NCI-H2107 (cell line): ENCODE measurements at places on chromosomes 12 and 14.

- DNase-seq = no peak
These were observed 453.7 kb downstream of the RPL10L start for GRCh38 chr14:46197856-46198255.

DNA sequence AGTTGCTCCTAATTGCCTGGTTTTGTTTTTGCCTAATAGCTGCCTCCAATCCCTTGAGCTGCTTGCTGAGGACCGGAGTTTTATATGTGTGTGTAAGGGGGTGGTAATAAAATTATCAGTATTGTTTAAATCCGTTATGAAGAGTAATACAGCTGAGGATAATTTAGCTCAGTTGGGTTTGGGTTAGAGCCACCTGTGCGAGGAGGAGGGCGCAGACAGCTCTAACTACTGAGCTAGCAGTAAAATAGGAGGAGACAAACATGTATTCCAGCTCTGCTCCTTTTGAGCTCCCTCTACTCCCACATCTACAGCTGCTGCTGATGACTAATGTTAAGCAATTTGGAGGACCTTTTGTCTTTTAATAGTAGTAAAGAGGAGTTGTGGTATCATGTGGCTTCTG is 61.5 kb downstream of the SPATS2 start:
- DNase-seq = no peak

GRCh38 chr12:116687888-116688287 is 50.0 kb downstream of the SPRING1 start:
- DNase-seq = no peak

DNA sequence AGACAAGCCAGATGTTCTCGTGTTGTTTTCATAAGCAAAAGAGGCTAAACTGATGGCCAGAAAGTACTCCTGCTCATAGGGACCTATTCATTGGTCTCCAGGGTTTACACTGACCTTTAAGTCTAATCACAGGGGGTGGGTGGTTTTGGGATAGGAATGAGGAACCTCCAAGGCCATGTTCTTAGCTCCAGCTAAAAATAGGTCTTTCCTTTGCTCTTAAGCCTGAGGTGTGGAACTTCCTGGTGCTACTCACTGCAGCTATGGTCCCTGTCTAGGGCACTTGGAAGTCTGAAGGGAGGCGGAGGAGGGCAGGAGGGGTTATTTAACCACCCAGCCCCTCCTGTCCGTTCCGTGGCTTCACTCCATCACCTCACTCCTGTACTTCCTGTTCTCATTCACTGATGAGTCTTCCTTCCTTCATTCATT is 18.6 kb downstream of the GPRC5A start:
- DNase-seq = no peak

DNA sequence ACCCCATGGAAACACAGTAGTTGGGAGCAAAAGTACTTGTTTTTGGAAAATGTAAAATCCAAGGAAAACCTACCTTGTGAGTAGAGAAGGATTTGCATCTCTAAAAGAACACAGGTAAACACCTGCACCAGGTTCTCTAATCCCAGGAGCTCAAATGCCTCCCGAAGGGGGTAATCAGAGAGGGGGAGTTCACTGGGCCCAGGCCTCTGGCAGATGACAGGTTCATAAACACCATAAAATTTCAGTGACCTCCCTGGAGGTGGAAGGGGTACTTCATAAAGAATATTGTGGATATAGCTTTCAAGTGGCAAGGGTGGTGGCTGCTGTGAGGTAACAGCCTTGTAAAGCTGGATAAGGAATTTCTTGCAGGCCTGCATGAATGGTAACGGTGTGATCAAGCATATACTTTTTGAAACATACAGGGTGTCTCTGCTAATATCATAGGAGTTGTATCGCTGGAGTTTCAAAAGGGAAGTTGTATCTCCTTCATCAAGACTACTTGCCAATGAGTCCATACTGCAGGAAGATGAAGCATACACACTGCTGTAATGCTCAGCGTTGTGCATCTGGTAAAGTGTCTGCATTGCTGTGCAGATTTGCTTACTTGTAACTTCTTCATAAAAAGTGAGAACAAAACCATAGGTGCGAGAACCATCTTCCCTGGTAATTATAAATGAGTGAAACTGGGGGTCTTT is 111.3 kb downstream of the DENND5B start:
- no peak for DNase-seq

DNA sequence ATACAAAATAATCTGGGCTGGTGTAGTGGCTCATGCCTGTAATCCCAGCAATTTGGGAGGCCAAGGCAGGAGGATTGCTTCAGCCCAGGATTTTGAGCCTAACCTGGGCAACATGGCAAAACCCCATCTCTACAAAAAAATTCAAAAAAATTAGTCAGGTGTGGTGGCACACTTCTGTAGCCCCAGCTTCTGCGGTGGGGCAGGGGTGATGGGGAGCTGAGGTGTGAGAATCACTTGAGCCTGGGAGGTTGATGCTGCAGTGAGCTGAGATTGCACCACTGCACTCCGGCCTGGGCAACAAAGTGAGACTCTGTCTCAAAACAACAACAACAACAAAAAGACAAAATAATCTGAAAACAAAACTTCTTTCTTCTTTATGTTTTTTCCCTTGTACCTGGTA is 66.0 kb downstream of the TC2N start:
- DNase-seq = no peak

DNA sequence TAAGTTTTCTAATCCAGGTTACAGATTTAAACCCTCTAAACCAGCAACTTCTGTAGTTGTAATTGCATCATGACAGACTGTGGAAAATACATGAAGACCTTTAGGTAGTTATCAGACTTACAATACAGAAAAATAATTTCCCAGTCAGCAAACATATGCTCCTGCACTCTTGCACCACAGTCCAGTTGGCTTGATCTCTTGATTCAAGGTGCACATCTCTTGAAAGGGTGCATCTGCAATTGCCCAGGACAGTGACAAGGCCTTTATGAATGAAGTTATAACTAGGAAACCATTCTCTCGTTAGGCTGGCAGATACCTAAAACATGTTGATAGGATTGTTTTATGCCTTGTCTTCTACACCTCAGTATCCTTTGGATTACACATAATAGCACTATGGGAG is 7.6 kb downstream of the PIWIL1 start:
- DNase-seq = no peak

GRCh38 chr14:59564366-59564765 is 12.2 kb downstream of the CCDC175 start:
- DNase-seq = no peak

GRCh38 chr14:61527325-61528100 is 167.8 kb upstream of the HIF1A start:
- no peak for DNase-seq

GRCh38 chr12:110371408-110372055 is 32.0 kb downstream of the ANAPC7 start:
- DNase-seq = peak; percentile 95

DNA sequence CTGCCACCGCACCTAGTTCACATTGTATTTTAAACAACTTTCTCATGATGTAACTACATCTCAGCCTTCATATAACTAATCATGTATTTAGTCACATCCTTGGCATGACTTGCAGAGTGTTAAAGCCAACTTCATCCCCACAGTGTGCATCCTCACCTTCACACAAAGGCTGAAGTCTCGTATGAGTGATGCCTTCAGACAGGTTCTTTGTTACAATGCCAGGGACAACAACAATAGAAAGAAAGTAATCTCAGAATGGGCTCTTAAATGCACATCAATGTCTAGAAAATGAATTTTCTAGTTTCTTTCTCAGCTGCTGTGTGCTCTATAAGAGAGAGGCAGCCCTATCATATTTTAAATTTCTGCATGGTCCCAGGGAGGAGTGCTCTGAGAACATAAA is 221.3 kb downstream of the DIO2 start:
- DNase-seq = no peak

DNA sequence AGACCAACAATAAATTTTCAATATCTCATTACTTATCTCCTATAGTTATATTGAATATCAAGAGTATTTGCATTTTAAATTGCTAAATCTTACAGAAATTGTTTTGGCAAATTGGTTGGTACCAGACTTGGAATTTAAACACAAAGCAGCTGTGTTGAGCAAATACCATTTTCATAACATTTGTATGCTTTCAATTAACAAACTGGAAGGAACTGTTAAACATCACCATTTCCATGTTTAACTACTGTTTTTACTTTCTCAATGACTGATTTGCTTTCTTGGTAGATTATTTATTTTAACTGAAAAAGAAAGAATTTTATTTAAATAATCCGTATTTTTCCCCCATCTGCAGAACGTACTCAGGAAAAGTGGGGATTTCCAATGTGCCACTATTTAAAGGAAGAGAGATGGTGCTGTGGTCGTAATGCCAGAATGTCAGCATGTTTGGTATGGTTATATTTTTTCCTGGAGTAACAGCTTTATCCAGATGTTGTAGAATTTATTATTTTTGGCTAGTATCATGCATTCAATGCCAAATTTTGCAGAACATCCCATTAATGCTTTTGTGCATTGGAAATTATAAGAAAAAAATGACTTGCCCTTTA is 72.3 kb downstream of the METTL25 start:
- DNase-seq = no peak

- peak; percentile 64 for DNase-seq
These were observed 371.3 kb upstream of the FAR2 start for GRCh38 chr12:28777603-28778365.

- no peak for DNase-seq
These were observed 110.9 kb upstream of the DNM1L start for GRCh38 chr12:32568228-32568627.

DNA sequence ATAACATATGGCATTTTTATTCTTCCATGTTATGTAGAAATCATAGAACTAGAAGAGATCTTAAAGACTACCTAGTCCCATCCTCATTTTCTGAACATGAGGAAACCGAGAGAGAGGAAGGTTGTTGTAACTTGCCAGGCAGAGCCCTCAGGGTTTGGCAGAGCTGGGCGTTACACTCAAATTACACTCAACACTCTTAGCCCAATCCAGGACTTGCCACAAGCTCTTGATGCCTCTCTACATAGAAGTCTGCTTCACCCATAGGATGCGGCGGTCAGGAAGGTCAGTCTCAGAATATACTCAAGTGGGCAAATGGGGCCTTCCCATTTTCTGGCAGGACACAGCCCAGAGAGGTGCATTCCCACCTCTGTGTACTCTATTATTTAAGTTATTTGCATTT is 208.1 kb downstream of the ZFP36L1 start:
- no peak for DNase-seq

GRCh38 chr12:121955258-121956237 is 37.2 kb downstream of the CFAP251 start:
- no peak for DNase-seq

DNA sequence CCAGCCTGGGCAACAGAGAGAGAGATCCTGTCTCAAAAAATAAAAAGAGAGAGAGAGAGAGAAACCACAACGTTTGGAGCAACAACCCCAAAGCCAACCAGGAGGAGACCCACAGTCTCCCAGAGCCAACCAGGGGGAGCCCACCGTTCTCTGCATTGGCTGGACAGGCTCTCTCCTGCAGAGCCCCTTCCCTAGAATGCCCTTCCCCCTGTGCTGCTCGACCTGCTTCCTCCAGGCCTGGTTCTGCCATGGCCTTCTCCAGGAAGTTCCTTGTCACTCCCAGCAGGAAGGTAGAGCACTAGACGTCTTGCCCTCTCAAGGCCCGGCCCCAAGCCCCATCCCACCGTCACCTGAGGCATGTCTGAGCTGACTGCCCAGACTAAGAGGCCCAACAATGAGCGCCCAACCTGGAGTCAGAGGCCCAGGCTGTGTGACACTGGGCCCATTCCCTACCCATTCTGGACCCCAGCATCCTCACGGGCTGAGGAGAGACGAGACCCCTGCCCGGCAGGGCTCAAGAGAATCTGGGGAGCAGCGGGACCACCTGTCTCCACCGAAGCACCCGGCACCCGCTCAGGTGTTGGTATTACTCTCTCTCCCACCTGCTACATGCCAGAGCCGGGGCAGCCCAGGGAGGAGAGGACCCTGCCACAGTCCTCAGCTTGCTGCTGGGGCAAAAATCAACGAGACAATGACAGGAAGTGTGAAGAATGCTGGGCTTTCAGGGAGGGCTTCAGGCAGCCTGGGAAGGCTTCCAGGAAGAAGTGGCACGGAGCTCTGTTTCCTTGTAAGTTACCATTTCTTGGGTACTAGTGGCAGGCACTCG is 61.2 kb downstream of the DIO3 start:
- no peak for DNase-seq

- DNase-seq = no peak
These were observed 45.1 kb upstream of the HMGA2 start for GRCh38 chr12:65779091-65779642.

DNA sequence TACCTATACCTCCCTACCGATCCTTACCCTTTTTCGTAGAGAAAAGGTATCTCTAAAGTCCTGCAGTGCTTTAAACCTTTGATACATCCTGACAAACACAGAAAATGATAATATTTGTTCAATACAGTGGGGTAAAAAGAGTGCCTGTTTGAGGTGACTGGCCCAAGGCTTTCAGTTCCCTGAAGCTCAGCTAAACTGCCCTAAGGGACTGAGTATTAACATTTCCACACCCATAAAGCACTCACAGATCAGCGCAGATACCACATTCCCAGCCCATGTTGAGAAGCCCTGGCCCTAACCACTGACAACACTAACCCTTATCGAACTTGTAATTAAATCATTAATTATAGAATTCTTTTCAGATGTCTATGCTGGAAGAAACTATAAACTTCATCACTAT is 108.7 kb downstream of the DIP2B start:
- DNase-seq = no peak

DNA sequence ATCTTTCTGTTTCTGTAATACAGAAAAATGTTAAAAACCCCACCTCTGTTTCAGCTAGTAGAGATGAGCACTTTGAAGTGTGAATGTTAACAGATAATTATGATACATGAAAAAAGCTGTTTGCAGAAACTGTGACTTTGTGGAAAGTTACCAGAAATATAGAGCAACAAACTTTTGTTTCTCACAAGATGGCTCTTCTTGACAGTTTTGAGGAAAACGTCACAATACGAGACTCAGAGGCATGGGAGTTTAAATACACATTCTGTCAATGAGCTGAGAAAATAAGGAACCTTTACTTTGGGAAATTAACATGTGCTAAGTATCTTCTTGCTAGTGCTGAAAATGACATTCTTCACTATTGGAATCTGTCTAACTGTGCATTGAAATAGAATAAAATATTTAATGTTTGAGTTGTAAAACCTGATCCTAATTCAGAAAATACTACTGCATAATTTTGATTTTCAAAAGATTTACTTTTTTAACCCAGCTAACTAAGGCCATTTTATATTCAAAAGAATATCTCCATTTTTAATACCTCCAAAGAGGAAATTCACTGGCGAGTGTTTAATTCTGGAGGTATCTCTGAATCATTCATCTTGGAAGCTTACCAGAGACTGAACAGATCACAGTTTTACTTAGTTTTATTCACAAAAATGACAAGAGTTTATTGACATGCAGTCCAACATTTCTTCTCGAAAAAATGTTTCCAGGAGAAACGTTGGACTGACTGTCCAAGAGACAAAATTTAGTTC is 308.9 kb upstream of the LRFN5 start:
- DNase-seq = no peak

GRCh38 chr12:30201301-30202160 is 417.8 kb upstream of the TMTC1 start:
- DNase-seq = no peak

- DNase-seq = no peak
These were observed 17.4 kb upstream of the CHFR start for GRCh38 chr12:132904718-132905328.

DNA sequence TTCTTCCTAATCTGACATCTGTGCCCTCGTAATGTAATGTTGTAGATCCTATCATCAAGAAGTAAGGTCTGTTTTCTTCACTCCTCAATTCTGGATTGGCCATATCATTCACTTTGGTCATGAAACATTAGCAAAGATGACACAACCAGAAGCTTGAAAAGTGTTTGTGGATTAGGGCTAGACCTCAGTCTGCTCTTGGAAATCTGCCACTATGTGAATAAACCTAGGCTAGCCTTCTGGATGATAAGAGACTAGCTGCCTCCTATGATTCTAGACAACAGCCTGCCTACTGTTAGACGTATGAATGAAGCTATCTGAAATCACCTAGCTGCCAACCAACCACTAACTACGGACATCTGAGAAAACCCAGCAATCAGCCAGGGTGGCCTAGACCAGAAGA is 38.7 kb upstream of the LYZ start:
- DNase-seq = no peak
